Esophagus squamous epithelium (tissue), 5 donors: ENCODE measurements at places on chromosomes 6 and 20.

GRCh38 chr20:32278199-32278643, 770 bp downstream of the KIF3B start:
- no peak for DNase-seq

GRCh38 chr6:20205722-20206161, 6.5 kb downstream of the MBOAT1 start:
- no peak for DNase-seq

GRCh38 chr6:140684776-140685550, 1310.5 kb upstream of the CITED2 start:
- DNase-seq = no peak

DNA sequence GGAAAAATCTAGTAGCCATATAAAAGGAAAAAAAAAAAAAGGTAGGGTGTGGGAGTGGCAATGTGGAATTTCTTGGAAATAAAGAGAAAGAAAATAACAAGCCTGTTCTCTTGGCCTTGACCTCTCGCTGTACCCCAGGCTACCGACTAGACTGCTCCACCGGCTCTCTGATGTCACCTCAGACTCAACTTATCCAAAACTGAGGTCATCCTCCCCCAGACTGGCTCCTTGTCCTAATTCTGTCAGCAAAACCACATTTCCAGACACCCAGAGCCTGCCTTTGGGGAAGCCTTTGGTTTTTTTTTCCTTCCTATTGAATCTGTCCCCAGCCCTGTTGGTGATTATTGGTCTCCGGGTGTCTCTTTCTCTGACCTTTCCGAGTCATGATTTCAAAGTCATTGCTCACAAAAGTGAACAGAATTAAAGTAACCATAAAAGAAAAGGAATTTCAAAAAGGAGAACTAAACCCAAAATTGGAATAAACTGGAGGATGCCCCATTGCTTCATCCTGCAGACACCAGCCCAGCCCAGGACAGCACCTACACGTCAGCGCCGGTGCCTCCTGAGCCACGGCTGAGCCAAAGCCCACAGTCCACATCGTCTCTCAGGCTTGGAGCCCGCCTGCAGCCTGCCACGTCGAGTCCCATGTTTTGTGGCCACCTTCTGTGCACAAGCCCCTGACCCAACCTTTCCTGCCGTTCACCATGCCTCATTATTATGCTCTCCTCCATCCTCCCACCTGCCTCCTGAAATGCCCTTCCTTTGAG, 170.7 kb downstream of the MYLK4 start:
- no peak for DNase-seq
